ENCODE measurements at places on chromosomes 3 and 15.

DNA sequence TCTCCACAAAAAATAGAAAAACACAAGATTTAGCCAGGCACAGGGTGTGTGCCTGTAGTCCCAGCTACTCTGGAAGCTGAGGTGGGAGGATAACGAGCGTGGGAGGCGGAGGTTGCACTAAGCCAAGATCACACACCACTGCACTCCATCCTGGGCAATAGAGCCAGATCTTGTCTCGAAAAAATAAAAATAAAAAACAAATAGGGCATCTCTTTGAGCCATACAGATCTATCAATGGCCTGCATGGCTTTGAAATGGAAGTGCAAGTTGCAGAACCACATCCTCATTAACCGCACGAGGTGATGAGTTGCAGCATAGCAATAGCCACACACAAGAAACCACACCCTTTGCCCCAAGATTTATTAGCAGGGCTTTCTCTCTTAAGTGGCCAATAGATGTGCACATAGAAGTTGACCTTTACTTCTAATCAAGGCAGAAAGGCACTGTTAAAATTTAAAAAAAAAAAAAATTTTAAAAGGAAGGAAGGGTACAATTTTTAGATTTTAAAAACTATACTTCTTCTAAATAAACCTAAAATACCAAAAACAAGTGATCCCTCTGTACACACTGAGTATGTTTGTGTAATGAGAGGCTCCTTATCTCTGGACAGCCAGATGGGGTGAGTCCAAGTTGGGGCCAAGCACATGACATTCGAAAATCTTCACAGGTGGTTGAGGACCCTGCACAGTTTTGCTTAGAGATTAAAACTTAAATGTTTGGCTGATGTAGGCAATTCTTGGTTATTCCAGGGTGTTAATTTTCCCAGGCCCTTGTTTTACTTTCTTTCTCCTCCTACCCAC, 53.4 kb downstream of the FILIP1L start:
- no peak for DNase-seq

- DNase-seq = no peak
Observed at GRCh38 chr3:189896533-189896932, 224.2 kb downstream of the P3H2 start.

- DNase-seq = no peak
Observed at GRCh38 chr15:99487337-99487730, 78.5 kb upstream of the MEF2A start.

DNA sequence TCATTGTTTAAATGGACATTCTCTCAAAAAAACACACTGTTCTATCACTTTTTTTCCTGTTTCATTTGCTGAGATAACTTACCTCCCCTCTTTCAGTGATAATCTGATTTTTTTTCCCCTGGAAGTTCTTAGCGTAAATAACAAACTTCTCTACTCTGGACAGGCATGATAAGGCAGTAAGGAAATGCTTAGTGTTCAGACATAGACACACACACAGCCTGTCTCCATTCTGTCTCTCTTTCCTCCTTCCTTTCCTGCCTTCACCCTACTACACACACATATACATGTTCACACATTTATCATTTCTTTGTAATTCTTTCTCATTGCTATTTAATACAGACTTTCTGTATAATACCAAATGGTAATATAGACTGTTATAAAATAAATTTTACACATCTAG, 470.8 kb upstream of the ROBO1 start:
- no peak for DNase-seq

DNA sequence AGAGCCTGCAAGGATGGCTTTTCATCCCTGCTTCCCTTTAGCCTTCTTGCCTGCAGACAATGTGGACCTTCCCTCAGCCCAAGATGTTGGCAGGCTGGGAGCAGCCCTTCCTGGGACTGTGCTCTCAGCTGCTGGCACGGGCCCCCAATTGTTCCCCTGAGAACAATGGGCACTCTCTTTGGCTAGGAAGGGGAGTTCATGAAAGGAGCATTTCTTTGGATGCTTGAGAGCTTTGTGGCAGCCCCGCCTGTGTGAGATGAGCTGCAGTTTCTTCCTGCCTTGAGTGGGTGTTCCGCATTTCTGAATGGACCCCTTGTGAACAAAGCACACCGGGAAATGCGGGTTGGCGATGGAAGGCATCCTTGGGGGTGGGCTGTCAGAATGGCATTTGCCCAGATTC, 35.0 kb upstream of the BSN start:
- DNase-seq = no peak

DNA sequence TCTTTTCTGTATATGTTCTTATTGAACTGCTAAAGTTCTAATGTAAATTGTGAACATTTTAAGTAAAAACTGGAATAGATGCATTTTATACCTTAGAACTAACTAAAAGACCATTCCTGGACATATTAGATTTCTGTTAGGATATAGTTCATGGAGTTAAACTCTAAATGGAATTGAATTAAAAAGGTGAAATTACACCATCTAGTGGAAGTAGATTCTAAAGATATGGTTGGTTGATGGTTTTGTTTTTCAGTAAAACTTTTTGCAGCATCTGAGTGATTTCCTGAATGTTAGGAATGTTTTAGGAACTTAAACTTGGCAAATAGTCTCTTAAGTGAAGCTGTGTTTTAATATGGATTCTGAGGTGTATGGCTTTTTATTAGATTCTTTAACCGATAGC, 96.8 kb downstream of the SLMAP start:
- DNase-seq = no peak

DNA sequence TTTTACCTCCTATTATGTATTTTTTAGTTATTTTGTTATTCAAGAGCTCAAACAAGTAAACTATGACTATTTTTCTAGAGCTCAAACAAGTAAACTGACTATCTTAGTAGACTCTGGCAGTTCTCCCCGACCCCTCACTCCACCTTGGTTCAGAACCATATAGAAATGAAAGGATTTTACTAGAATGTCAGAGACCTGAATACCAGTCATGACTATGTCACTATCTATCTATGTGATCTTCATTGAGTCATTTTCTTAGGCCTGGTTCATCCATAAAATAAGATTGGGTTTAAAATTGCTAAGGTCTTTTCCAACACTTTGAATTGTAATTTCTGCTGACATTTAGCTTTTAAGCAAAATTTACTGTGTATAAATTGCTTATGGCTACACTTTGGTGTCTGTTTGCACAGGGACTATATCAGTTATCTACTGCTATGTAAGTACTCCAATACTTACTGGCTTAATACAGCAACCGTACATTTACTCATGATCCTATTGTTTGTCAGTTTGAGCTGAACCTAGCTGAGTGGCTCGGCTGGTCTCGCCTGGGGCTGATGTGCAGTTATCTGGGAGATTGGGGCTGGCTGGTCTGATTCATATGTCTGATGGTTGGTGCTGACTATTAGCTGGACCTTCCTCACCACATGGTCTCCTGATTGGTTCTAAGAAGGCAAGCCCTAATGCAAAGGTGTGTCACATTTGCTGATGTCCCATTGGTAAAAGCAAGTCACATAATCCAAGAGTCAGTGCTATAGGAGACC, 37.0 kb downstream of the RASA2 start:
- no peak for DNase-seq

- DNase-seq = no peak
Observed at GRCh38 chr15:99998661-99999101, 265.4 kb upstream of the LYSMD4 start.

DNA sequence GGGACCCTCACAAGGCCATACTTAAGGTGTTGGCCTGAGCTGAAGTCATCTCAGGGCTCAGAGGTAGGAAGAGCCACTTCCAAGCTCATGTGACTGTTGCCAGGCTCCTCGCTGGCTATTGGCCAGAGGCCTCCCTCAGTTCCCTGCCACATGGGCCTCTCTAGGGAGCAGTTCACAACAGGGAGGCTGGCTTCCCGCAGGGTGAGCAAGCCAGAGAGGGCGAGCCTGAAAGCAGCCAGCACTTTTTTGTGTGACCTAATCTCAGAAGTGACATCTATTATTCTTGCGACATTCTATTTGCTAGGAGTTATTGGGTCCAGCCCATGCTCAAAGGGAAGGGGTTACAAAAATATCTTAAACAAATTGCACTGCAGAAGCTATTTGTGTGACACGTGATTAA, 201.4 kb downstream of the SSR3 start:
- no peak for DNase-seq

DNA sequence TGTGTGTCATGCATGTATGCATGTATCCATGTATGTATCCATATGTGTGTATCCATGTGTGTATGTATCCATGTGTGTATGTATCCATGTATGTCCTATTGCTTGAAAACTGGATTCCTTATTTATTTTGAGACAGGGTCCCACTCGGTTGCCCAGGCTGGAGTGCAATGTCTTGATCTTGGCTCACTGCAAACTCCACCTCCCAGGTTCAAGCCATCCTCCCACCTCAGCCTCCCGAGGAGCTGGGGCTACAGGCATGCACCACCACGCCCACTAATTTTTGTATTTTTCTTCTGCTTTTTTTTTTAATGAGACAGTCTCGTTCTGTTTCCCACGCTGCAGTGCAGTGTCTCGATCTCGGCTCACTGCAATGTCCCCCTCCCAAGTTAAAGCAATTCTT, 34.1 kb downstream of the MUC20 start:
- DNase-seq = no peak

GRCh38 chr3:186670155-186670554, 4.3 kb downstream of the HRG start:
- no peak for DNase-seq

GRCh38 chr3:177795859-177796258, 598.6 kb upstream of the TBL1XR1 start:
- DNase-seq = no peak

DNA sequence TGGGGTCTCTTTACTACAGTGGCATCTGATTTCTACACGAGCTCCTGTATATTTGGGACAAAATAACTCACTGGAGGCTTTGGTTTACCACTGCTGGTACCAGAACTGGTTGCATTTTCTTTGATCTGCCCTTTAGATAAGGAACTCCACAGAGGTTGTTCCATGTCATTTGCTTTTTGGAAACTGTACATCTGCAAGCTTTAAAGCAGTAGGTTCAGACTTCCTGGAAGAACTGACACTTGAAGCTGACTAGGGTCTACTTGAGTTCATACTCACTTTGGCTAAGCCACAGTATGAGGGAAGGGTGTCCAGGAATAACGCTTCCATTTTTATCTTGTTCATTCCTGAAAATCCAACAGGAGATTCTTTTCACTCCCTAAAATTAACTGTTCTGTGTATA, 86.4 kb downstream of the WWTR1 start:
- DNase-seq = no peak

DNA sequence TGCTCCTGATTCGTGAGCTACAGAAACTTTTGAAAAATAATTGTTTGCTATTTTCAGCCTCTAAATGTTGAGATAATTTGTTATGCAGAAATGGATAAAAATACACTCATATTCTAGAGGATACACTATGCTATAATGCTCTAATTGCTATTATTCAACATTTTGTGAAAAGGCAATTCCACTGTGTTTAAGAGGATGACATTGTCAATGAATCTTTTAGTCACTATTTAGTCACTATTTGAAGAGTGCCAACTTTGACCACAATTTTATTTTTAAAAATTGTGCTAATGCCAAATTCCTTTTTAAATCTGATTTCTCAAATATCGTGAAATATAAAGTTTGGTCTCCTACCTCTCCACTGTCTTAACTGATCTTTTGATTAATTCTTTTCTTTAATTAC, 604.9 kb upstream of the KCNMB2 start:
- DNase-seq = no peak

GRCh38 chr3:47443611-47443995, 32.1 kb downstream of the SCAP start:
- no peak for DNase-seq
